Right cardiac atrium (tissue), 5 donors: ENCODE measurements at places on chromosomes 7 and 10. TPM values are rescaled to one million over a fixed set of nuclear protein-coding genes. Genes with fewer than 3 reads are reported as not detected.
A peak's percentile ranks its signal among the peaks of the same experiment; 100 is the strongest.

Gene TRIL
- 1.3 TPM for total RNA-seq

- no peak for DNase-seq
Observed at GRCh38 chr7:16431646-16432424, 10.5 kb upstream of the CRPPA start.

DNA sequence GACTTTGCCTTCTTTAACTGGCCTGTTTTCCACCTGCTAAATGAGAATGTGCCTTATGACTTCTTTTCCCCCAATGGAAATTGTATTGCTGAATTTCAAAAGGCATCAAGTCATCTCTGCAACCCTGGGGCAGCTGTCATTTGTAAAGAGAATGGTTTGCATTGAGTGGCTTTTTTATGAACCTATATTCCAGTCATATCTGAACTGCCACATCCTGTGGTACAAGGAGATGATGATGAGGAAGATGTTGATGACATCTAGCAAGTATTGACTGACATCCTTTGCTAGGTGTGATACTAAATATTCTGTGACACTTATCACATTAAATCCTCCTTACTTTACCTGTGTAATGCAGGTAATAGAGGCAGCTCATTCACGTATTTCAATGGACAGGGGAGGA is 88.3 kb upstream of the KIAA1217 start:
- DNase-seq = no peak

DNA sequence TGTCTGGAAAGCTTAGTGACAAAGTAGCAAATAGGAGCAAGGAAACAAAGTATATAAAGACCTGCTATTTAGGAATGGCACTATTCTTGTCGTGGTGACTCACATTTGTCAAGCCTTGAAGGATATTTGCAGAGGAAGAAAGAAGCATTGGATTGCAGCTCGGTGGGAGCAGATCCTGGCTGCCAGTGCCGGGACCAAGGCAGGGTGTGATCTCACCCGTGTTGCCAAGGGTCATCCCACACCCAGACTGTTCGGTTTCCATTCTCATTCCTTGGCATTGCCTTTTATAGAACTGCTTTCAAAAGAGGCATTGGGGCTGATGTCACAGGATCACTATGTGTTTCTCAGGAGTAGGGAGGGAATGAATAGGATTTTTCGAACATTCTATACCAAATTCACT is 176.2 kb downstream of the GALNT17 start:
- no peak for DNase-seq

GRCh38 chr7:100886142-100886935 is 3.2 kb downstream of the UFSP1 start:
- DNase-seq = peak; percentile 42

Gene MYOZ1
- 19.5 TPM for total RNA-seq

Gene RELN
- total RNA-seq = 1.4 TPM

DNA sequence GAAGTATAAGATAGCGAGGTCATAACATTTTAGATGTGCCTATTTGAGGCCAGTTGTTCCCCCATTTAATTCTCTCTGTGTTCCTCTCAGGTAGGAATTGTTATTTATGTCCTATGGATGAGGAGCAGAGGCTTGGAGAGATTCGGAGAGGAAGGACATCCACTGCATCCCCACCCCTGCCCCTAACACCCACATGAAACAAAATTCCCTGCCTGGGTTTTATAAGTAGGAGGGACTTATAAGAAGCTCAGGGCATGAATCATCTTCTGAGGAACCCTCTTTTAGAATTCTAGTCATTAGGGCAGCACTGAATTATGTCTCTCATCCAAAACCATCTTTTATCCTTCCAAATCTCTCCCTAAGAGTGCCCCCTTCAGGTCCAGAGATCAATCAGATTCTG is 5.0 kb downstream of the CHAT start:
- no peak for DNase-seq

Gene PNLIPRP2
- not detected for total RNA-seq

DNA sequence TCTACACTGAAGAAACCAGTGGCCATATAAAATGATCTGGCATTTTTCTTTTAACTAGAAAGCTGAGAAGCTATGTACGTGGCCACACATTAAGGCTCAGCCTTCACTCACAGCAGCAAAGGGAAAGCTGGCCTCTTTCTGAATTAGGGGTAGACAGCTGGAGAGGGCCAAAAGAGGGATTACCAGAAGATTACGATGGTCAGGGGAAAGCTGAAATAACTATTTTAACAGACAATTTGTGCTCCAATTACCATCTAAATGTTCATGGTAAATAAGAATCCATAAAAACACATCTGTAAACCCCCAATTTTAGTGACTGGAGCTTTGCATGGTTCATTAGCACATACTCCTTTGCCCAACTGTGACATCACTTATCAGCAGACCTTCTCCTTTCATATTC is 314.3 kb downstream of the HPSE2 start:
- DNase-seq = no peak

GRCh38 chr10:127577376-127578258 is 28.5 kb downstream of the NPS start:
- DNase-seq = no peak

Gene TMEM229A
- 0.76 TPM for total RNA-seq
